ENCODE measurements at places on chromosomes 13 and 19.

- H3K27me3 ChIP-seq, result no peaks in the 10 kb centered on the region
- H3K27ac ChIP-seq, result no peak overlapping the region
- no peak for DNase-seq
- H3K4me1 ChIP-seq, result no peaks in the 10 kb centered on the region
- no peaks in the 10 kb centered on the region for H3K36me3 ChIP-seq
Measured at GRCh38 chr19:54795758-54796157, 7.7 kb upstream of the KIR2DL4 start.

DNA sequence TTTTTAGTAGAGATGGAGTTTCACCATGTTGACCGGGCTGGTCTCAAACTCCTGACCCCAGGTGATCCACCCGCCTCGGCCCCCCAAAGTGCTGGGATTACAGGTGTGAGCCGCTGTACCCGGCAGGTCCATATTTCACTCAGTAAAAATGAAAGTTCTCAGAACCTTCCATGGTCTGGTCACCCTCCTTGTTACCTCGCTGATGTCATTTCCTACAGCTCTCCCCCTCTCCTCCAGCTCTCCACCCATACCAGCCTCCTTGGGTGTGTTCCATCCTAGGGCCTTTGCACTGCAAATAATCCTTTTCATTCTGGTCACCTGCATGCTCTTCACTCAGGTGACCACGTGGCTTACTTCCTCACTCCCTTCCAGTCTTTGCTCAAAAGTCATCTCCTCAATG, 78.2 kb upstream of the TNFSF11 start:
- H3K36me3 ChIP-seq, result no peaks in the 10 kb centered on the region
- H3K27ac ChIP-seq, result no peak overlapping the region
- no peak for DNase-seq
- H3K27me3 ChIP-seq, result no peaks in the 10 kb centered on the region
- no peak overlapping the region for H3K4me3 ChIP-seq

DNA sequence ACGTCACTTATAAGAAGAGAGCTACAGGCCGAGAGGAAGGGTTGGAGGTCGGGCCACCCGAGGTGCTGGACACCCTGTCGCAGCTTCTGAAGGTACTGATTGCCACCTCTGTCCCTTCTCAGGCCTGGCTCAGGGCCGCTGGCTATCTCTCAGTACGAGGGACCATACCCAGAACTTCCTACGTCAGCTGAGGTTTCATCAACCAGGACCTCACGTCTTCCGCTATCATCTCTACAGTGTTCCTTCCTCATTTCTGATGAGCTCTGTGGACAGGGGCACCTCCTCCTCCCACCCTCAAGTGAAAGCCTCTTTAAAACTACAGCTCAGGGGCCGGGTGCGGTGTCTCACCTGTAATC, 58.2 kb upstream of the USE1 start:
- no peaks in the 10 kb centered on the region for H3K27me3 ChIP-seq
- H3K27ac ChIP-seq, result no peak overlapping the region
- H3K4me3 ChIP-seq, result no peak overlapping the region
- H3K36me3 ChIP-seq, result peaks cover 23% of the 10 kb centered on the region

- no peak overlapping the region for H3K4me3 ChIP-seq
- H3K27ac ChIP-seq, result no peak overlapping the region
- no peaks in the 10 kb centered on the region for H3K27me3 ChIP-seq
- peaks cover 2% of the 10 kb centered on the region for H3K36me3 ChIP-seq
- no peaks in the 10 kb centered on the region for H3K4me1 ChIP-seq
- no peak for DNase-seq
Measured at GRCh38 chr13:49436890-49437289, 7.0 kb downstream of the CAB39L start.

- no peaks in the 10 kb centered on the region for H3K36me3 ChIP-seq
- no peak overlapping the region for H3K4me3 ChIP-seq
- H3K4me1 ChIP-seq, result peaks cover 49% of the 10 kb centered on the region
- H3K27me3 ChIP-seq, result no peaks in the 10 kb centered on the region
Measured at GRCh38 chr19:14507704-14508542, 10.3 kb downstream of the DNAJB1 start.

All from keratinocyte (primary cell).